Retina (tissue), 1 donor: ENCODE measurements at places on chromosomes 5 and 9.

- no peak for DNase-seq
These were observed 17.4 kb upstream of the RARS1 start for GRCh38 chr5:168468836-168469235.

DNA sequence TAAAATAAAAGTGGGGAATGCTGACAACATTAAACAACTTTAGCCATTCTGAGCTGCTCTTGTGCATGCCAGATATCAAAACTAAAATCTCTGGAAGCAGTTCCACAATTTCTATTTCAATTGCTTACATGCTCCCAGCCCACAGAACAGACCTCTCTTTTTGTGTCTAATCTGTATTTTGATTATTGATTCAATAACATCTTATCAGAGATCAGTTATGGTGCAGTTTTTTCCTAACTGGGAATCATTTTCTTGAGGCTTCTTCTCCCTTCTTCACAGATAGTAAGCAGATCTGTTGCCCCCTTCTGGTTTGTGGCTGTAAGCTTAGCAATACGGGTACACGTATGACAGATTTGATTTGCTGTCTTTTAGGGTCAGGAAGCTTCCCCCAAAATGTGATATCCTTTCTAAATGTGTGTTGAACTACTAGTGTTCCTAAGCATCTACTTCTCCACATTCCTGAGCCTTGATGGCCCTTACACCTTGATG is 39.4 kb downstream of the MRPS27 start:
- DNase-seq: peak; percentile 32

- DNase-seq: no peak
These were observed 551.5 kb upstream of the TLE4 start for GRCh38 chr9:79020276-79020675.

DNA sequence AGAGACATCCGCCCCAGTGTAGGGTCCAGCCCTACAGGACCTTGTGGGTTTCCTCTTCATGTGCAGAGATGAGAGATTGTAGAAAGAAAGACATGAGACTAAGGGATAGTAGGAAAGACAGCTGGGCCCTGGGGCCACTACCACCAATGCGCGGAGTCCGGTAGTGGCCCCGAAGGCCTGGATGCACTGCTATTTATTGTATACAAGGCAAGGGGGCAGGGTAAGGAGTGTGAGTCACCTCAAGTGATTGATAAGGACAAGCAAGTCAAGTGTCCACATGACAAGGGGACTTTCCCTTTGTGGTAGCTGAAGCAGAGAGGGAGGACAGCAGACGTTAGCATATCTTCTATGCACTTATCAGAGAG is 6.2 kb upstream of the TMEM141 start:
- DNase-seq: no peak

- DNase-seq: no peak
These were observed 42.8 kb downstream of the WWC1 start for GRCh38 chr5:168334280-168334679.

- no peak for DNase-seq
These were observed 224.4 kb downstream of the FRMD3 start for GRCh38 chr9:83313781-83314180.

DNA sequence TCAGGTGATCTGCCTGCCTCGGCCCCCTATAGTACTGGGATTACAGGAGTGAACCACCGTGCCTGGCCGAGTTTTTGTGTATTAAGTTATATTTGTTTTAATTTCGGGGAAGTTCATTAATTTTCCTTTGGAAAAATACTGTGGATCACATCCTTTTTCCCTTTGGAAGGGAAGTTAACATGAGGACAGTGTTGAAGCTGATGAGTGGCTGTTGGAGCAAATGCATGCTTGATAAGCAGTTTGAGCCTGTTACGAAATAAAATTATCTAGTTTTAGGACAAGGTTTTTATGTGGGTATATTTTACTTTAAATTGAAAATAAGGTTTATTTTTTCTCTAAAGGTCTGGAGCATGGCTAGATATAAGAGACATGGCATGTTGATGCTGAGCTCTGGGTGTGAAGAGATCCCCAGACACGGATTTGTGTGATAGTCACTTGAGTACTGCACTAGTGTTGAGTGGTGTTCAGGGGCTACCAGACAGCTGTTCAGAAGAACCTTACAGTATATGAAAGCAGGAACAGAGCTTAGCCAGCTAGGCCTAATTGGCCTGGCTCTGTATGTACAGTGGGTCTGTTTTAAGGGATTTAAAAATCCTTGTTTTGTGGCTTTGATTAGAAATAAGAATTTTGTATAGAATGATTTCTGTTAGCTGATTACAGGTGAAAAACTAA is 17.4 kb downstream of the LMNB1 start:
- DNase-seq: no peak

DNA sequence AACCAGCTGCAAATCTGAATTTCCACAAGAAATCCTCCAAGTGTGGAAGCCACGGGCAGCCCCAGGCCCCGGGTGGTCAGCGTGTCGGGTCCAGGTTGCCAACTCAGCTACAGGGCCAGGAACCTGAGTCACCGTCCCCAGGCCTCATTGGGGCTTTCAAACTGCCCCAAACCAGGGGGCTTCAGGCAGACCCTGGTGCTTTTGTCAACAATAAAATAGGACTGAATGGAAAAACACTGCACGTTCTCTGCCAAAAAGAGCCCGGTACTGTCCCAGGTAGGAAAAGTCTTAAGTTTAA is 24.0 kb downstream of the GFPT2 start:
- DNase-seq: no peak

- no peak for DNase-seq
These were observed 174.6 kb upstream of the GRAMD2B start for GRCh38 chr5:126248611-126249010.

GRCh38 chr9:32741706-32742105 is 41.6 kb upstream of the TMEM215 start:
- peak; percentile 14 for DNase-seq

GRCh38 chr9:96187151-96187555 is 114.8 kb downstream of the HSD17B3 start:
- DNase-seq: no peak

DNA sequence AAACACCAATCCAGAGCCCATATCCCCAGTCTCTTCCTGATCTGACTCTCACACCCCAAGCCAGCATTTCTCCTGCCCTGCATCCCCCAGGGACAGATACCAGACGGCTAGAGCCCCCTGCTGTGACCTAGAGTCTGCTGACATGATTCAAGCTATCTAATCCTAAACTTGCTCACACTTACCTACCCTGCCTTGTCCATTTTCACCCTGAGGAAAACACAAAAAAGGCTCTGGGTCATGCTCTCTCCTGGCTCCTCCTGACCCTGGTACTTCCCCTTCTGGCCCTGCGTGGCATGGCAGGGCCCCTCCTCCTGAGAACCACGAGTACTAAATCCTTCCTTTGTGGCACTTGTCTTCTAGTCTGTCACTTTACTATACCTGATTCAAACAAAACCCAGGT is 2.8 kb upstream of the ARRDC1 start:
- no peak for DNase-seq

DNA sequence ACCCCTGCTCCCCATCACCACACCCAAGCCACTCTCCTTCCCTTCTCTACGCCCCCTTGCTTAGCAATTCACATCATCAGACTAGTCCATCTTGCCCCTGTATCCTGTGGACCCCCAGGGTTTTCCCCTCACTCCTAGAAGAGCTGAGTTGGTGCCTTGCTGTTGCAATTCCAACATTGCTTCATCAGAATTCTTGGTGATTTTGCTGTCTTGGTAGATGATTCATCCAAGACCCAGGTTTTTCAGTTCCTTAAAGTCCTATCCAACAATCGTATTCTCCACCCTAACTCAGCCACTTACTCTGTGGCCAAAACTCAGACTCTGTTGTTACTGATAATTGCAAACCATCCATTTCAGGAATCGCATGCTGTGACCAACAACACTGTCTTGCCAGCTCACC is 21.4 kb upstream of the CCNJL start:
- DNase-seq: no peak

- DNase-seq: no peak
These were observed 11.4 kb upstream of the GRPEL2 start for GRCh38 chr5:149333711-149334443.

GRCh38 chr5:35285011-35285410 is 54.7 kb upstream of the PRLR start:
- DNase-seq: no peak

DNA sequence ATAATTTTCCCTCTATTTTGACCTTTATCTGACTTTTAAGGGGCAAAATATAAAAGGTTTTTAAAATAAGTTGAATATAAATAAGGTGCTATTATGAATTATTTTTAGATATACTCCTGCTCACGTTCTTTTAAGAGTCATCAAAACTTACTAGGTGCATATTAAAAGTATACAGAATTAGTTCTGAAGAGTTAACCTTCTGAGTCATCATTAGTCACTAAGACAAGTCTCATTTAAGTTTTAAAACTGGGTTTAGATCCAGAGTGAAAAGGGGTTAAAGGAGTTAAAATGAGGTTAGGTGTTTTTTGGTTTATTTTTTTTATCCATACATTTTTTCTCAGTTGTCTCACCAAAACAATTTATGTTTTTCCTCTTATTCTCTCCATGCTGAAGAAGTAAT is 41.7 kb downstream of the SMIM15 start:
- DNase-seq: no peak

DNA sequence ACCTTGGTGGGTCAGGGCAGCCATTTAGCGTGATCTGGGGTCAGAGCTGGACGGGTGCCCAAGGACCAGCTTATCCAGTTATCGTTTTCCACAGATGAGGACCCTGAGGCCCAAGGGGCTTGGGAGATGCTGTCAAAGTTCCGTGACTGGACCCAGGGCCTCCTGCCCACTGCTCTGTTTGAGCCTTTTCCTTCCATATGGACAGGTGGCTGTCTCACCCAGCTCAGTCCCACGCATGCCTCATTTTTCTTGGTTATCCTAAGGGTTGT is 56.5 kb downstream of the TRIP13 start:
- DNase-seq: no peak

GRCh38 chr9:16023446-16023845 is 470.6 kb downstream of the CCDC171 start:
- no peak for DNase-seq

DNA sequence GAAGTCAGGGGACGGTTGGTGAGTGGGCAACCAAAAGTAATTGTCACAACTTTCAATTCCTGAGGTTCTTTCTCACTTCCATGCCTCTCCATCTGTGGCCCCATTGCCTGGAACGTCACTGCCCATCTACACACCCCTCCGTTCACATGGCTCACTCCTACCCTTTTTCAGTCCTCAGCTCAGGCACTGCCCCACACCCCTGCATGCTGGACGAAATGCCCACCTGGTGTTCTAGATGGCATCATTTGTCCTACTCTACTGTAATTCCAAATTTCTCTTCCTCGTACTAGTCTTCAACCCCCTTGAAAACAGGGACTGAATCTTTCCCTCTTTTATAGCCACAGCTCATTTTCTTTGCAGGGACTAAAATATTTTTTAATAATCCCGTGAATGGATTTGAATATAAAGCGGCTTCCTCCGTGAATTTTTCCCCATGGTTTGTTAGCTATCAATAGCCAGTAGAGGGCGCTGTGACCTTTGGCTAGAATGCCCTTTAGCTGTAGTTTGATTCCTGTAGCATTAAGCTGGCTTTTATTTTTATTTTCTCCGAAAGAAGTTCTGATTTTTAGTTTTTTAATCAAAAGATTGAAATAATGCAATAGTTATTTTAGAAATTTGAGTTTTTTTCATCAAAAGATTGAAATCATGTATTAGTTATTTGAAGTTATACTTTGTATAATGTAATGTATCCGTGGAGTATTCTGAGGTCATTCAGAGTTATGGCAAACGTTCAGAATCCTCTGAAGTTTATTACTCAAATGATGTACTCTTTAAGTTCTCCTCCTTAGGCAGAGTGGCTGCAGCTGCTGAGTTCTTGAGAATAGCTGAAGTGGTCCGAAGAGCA is 232.1 kb downstream of the SH3GL2 start:
- DNase-seq: peak; percentile 63

DNA sequence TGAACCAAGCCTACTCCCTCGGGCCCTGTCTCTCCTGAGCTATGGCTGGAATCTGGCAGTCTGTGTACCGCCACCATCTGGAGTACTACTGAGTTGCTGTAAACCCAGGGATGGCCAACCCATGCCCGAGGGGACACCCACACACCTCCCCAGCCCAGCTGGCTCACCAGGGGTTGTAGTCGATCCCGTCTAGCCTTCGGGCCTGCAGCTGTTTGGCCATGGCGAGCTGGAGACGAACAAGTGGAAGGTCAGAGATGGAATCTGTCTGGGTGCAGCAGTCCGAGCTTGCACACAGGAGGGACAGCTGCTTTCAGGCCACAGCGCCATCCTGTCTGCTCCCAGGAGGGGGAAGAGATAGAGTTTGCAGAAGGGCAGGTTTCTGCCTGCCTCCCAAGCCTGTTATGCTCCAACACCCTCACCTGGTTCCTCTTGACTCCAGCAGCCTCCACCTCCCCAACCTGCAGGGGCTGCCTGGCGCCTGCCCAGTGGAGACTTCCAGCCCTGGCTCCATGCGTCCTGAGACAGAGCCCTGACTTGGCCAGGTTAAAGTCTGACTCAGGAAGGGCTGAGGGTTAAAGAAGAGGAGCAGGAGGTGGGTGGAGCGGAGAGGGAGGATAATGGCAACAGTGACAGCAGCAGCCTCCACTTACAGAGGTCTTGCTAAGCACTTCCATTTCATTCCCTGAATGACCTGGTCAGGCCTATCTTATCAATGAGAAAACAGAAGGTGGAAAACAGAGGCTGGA is 15.8 kb upstream of the SPOUT1 start:
- no peak for DNase-seq
